ENCODE measurements at places on chromosomes 5 and 9.

DNA sequence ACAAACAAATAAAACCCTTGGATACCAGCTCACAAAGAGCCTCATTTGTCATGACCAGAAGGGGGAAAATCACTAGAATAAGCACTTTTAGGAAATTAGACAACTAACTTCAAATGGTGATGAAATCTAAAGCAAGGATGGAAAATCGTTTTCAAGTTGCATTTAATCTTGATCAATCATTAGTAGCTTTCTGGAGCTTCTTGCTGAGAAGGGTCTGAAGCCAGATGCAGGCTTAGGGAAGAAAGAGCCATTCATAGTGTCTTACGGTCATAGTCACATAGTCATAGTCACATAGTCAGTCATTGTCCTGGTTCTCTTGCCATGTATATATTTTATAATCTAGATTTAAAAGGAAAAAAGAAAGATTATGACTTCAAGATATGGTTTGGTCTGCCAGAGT lies 610.5 kb downstream of the ACTL7B start:
- DNase-seq = no peak

GRCh38 chr9:116313638-116314037 lies 160.0 kb downstream of the PAPPA start:
- no peak for DNase-seq

DNA sequence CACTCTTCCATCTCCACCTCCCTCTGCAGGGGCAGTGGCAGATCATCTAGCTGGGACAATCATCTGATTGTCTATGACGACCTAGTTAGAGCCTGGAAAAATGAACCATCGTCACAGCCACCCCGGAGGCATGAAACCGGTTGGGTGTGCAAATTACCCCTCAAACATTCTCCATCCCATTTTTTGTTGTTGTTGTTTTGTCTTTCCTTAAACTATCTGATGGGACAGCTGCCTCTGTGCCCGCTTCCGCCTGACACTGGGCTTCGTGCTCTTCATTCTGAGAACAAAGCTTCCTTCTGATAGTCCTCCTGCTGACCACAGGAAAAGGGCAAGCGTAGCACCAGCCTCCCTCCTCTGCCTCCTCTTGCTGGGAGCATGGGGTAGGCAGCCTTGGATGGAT lies 7.0 kb upstream of the NDST1 start:
- no peak for DNase-seq

DNA sequence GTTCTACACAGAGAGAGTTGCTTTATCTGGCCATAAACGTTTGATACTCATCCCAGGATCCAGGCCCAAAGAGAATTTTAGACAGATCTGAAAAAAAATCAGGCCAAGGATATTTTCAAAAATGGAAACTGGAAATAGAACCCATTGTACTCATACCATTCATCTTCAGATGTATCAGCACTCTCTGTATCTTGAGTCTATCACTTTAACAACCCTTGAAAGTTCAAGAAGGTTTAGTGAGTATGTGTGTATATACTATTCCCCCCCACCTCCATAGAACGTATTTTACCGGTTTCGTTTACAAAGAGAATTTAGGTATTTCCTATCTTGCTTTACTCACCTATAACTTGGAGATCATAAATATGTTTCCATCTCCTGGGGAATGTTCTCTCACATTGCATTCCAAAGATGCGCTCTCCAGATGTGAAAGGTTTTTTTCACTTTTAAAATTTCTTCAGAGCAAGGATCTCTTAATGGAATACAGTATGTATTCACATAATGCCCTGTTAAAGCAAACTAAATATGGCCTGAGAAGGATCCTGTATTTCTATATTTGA lies 105.5 kb upstream of the TUT7 start:
- DNase-seq = no peak

DNA sequence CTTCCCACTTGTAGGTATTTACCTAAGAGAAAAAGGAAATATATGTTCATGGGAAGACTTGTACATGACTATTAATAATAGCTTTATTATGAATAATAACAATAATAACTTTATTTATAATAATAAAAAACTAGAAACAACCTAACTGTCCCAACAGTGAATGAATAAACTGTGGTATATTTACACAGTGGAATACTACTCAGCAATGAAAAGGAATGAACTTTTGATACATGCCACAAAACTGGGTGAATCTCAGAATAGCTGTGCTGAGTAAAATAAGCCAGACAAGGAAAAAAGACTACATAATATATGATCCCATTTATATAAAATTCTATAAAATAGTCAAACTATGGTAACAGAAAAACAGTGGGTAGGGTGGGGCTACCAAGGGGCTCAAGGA lies 88.7 kb downstream of the SCAMP1 start:
- no peak for DNase-seq

GRCh38 chr5:82346399-82347165 lies 68.4 kb upstream of the RPS23 start:
- DNase-seq = no peak

DNA sequence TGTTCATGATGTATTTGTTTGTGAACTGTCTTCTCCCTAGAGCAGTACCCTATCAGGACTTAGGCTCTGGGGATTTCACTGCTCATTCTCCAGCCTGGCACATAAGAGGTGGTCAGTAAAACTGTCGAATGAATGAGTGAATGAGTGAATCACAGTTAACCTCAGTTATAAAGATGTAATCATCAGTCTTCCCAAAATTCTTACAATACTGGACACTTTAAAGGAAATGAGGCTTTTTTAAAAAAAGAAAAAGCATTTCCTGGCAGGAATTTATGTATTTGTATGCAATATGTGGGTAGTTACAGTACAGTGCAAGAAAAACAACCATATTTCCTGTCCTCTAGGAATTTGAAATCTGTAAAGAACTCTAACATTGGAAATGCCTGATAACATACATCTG lies 59.6 kb downstream of the RAI14 start:
- DNase-seq = no peak

GRCh38 chr5:107469064-107469463 lies 201.7 kb downstream of the EFNA5 start:
- DNase-seq = no peak

GRCh38 chr9:115462623-115463022 lies 344.7 kb upstream of the TNC start:
- no peak for DNase-seq

- DNase-seq = no peak
Measured at GRCh38 chr5:164663198-164663989, 1158.0 kb downstream of the MAT2B start.

DNA sequence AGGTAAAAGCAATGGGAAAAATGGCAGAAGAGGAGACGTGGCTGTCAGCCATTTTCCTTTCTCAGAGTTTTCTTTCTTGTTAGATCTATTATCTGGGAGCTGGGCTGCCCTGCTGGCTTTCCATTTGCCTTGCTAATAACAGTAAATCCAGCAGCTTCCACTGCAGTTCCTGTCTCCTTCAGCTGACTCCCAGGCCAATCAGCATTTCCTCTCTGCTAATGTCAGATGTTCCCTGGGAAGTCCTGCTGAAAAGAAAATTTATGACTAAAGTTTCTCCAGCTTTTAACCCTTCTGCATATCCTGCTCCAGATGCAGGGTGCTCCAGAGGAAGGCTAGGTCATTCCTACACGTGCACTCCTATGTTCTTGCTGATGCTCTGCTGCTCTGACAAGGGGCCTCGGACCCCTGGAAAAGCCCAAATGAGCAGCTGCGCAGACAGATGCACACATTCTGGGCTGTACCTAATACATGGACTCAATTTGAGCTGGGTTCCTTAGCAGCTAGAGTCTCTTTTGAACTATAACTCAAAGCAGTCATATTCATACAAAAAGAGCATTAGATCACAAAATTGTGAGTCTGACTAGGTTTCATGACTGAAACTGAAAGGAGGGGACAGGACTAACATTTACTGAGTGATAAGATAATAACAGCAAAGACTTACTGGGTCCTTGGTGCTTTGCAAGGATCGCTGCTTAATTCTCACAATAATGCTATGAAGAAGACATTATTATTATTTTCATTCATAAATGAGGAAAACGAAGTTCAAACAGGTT lies 182.2 kb downstream of the MAPKAP1 start:
- DNase-seq = no peak

DNA sequence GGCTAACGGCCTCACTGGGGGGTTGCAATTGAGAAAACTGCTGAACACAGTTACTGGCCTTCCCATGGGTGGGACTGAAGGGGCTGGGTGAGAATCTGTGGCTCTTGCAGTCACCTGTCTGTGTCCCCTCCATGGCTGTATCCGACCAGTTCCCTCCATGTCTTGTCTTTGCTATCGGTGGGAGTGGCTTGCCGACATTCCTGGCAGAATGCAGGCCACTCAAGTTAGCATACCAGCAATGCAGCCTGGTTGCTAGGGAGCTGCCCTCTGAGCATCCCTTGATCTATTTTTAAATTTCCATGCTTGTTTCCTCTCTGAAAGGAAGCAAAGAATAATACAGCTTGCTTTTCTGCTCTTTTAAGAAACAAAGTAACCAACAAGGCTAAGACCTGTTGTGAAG lies 1509.7 kb upstream of the WWC1 start:
- no peak for DNase-seq

- no peak for DNase-seq
Measured at GRCh38 chr9:131584858-131585257, 39.5 kb downstream of the PRRT1B start.

DNA sequence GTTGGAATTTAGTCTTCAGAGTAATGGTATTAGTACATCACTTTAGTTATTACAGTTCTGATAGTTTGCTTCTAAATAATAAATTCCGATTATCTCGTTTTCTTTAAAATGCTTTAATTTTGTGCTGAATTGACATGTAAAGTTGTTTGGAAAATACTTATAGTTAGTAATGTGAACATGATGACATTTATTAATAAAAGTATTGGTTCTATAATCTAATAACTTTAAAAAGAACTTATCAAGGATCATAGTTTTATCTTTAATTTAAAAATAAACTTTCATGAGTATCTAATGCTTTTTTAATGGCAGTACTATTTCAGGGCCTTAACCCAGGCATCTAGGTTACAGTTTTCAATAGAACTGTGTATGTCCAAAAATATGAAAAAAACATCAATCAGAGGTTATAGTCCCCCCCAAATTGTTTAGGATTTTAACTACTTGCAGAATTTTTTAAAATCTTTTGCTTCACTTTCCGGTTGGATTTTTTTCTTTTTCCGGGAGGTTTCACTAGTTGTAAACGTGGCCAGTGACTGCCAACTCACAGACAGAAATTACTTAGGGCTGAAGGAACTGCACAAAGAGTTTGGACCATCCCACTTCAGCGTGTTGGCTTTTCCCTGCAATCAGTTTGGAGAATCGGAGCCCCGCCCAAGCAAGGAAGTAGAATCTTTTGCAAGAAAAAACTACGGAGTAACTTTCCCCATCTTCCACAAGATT lies 680 bp downstream of the GPX8 start:
- DNase-seq = no peak

DNA sequence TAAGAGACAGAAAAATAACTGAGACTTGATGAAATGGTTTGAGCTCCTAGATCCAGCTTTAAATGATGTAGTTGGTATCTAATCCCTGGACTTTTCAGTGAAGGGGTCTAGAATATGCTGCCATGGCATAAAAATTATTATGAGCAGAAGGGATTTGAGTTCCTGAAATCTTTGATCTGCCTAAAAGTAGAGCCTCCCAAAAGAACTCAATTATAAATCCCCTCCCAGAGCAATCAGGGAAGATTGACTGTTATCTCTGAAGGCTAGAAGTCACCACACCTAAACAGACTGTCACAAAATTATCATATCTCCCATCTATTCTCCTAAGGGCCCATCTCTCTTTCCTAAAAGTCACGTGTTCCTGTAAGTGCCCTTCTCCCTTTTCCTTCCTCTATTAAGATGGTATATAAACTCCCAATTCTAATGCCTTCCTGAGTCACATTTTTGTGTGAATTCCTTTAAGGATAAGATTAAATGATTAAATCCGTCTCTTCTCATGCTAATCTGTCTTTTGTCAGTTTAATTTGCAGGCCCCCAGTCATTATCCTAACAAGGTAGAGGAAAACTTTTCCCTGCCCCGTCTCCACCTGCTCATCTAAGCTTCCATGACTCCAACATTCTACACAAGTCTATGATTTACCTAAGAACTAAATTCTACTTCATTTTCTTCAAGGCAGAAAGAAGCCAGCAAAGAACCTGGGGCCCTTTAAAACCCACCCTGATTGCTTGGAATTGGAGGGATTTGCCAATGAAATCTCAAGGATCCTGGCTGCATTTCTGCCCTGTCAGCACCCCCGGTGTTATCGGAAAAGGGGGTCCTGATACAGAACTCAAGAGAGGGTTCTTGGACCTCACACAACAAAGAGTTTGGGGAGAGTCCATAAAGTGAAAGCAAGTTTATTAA lies 47.1 kb upstream of the PWWP2A start:
- DNase-seq = no peak

- no peak for DNase-seq
Measured at GRCh38 chr5:168073311-168073710, 218.1 kb upstream of the WWC1 start.

DNA sequence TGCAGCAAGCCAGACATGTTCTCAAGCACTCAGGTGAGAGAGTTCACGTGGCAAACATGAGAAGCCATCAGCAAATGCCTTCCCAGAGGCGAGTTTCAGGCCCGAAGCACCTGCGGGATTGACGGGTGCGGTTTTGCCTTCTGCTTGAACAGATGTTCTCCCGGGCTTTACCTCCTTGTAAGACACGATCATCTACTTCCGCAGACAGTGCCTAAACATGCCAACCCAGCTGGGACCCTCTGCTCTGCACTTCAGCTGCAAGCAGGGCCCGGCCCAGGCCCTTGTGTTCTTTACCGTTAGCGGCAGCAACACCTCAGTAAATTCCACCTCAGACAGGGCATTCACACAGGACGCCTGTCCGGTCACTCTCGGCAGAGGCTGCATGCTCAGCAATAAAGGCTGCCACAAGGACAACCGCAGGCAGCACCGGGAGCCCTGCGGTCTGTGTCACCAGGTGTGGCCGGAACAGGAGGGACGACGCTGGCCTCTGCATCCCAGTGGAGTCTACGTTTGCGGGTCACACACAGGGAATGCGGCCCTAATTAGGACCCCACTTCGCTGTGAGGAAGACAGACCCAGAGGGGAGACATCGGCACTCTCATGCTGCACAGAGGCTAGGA lies 139.6 kb downstream of the ROR2 start:
- DNase-seq = no peak
